ENCODE measurements at places on chromosomes 1 and 21.

- no peak for DNase-seq
Measured at GRCh38 chr1:235423214-235423652, 56.0 kb downstream of the TBCE start.

- DNase-seq = no peak
Measured at GRCh38 chr1:167997037-167997575, 60.2 kb upstream of the MPC2 start.

- DNase-seq = no peak
Measured at GRCh38 chr21:42002421-42002958, 7.7 kb downstream of the ZBTB21 start.

- no peak for DNase-seq
Measured at GRCh38 chr1:29383746-29384371, 147.5 kb downstream of the PTPRU start.

Measured in tibial artery (tissue), 4 donors.